Activated CD4-positive, alpha-beta T cell treated with anti-CD3 and anti-CD28 coated beads, Interleukin-2, amount 10 ng/mL, durations not matched to agents 7 days and 5 days (primary cell): ENCODE measurements at places on chromosomes 6 and 20. TPM values are rescaled to one million over a fixed set of nuclear protein-coding genes. Genes with fewer than 3 reads are reported as not detected.

- no peak for DNase-seq
Observed at GRCh38 chr20:2283706-2284423, 11.9 kb upstream of the TGM3 start.

- no peak for DNase-seq
Observed at GRCh38 chr6:88513920-88514319, 347.8 kb upstream of the CNR1 start.

DNA sequence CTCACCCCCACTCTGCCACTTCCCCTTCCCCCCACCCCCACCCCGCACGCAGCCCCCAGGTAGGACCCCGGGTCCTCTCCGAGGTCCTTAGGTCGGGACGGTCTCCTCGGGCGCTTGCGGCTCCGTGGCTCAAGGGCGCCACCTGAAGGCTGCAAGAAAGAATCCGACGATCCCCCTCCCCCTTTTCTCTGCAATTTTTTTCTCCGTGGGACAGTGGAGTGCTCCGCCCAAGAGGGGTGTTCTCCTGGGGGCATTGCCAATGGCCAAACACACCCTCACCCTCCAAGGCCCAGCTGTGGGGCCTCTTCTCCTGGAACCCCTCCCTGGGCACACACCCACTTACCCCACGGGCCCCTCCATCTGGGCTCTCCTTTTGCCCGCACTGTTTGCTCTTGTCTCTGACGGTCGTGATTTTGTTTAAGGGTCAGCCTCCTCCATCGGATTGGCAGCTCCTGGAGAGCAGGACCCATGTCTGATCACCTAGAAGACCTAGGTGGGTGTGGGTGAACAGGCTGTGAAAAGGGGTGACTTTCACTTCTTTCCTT lies 1.1 kb upstream of the TMEM74B start:
- peak; percentile 59 for DNase-seq

DNA sequence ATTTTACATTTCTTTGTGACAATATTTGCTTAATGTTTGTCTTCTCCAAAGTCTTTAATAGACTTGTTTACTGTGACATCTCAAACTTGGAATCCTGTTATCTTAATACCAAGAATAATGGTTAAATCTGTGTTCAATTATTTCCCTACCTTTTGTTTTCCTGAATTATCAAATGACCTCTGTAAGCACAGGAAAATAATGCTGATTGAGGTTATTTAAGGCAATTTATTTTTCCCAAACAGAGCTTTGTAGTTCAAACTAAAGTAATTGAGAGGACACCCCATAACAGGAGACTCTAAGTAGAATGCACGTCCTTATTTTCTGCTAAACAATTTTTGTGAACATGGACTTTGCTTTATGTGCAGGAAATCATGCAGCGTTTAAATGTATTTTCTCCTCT lies 195.0 kb downstream of the BTBD3 start:
- no peak for DNase-seq

- no peak for DNase-seq
Observed at GRCh38 chr6:150822932-150823331, 42.6 kb upstream of the MTHFD1L start.

DNA sequence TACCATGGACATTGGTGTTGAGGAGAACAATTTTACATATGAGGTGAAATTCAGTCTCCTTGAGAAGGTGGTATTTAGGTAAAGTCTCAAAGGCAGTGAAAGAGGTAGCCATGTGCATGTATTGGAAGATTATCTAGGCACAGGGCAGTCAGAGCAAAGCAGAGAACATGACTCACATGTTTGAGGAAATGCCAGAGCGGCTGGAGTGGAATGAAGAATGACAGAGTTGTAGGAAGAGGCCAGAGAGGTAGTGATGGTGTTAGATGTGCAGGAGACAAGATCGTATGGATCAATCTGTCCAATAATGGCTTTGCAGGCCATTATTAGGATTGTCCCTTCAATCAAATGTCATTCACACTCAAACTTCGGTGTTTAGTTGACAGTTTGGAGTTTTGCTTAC lies 449.4 kb upstream of the PTCHD4 start:
- DNase-seq = no peak

Gene BPIFB2
- not detected for total RNA-seq

- no peak for DNase-seq
Observed at GRCh38 chr6:97262676-97263075, 20.3 kb downstream of the MMS22L start.

Gene MCCD1
- not detected for total RNA-seq

Gene METTL24
- not detected for total RNA-seq

GRCh38 chr20:24134284-24134683 lies 145.7 kb upstream of the GGTLC1 start:
- DNase-seq = no peak

- DNase-seq = no peak
Observed at GRCh38 chr6:153092082-153093013, 38.7 kb downstream of the RGS17 start.

Gene KCNK15
- total RNA-seq = not detected

Gene TOX2
- 1.9 TPM for total RNA-seq

Gene BPIFB6
- not detected for total RNA-seq

- no peak for DNase-seq
Observed at GRCh38 chr6:91106083-91106482, 519.2 kb upstream of the MAP3K7 start.

GRCh38 chr20:20713244-20713765 lies 861 bp upstream of the RALGAPA2 start:
- DNase-seq = no peak

GRCh38 chr6:129280749-129281148 lies 397.8 kb downstream of the LAMA2 start:
- DNase-seq = peak; percentile 43

DNA sequence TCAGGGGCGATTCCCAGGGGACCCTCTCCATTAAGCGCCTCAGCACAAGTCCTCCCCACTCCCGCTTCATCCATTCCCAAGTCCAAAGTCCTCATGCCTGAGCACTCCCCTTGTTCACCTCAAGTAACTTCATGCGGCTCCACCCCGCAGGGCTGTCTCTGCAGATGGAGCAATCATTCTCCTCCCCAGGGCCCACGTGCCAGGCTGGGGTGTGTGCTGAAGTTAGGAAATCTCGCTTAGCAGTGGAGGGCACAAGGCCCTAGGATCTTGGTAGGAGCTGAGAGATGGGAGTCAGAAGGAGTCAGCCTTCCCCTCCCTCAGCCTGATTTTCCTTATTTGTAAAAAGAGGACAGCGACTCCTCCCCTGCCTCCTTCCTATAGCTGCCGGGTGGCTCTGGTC lies 3.5 kb downstream of the TGM3 start:
- DNase-seq = no peak

GRCh38 chr6:27575594-27576361 lies 102.9 kb upstream of the ZNF184 start:
- no peak for DNase-seq

- DNase-seq = no peak
Observed at GRCh38 chr6:168938546-168938945, 315.1 kb downstream of the THBS2 start.

Gene PRR18
- total RNA-seq = not detected

DNA sequence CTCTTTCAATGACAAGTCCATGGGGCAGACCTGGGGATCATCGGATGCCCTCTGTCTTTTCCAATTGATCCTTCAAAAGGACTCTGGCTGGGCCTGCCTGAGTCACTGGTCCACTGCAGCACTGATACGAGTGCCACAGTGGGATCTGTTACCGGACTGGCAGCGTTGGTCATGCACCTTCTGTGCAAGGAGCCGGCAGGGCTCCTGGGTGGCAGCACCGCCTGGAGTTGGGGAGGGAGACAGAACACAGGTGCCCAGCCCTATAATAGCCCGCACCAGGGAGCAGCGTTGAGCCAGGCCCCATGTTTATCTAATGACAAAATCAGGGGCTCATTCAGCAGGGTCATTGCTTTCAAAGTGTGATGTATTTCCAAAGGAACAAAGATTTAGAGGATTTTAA lies 64.2 kb upstream of the NXT1 start:
- DNase-seq = no peak

DNA sequence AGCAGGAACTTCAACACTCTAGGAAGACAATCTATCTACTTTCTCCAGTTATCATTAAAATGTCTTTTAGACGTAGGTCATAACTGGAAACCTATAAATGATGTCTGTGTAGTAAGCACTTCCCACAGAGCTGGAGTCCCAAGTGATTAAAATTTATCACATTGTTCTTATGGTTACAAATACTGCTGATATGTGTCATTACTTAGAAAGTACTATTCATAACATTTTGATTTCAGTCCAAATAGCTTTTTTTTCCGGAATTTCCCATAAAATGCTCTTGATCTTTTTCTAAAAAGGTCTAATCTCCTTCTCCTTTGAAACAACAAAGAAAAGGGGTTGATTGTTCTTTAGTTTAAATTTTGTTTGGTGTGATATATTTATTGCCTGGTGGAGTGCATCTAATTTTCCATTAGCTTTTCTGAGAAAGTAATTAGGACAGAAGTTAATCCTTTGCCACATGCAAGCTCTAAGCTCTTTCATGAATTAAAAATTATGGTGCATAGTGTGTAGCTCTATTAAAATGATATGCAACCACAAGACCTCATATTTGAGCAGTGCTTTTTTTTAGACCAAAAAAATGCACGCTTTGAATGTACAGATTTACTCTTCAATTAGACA lies 132.7 kb upstream of the TCF21 start:
- DNase-seq = no peak

GRCh38 chr6:166708460-166708859 lies 81.4 kb upstream of the RPS6KA2 start:
- DNase-seq = no peak

- DNase-seq = no peak
Observed at GRCh38 chr6:157229713-157230112, 93.6 kb downstream of the TMEM242 start.

GRCh38 chr6:35299674-35300073 lies 2.1 kb downstream of the DEF6 start:
- DNase-seq = peak; percentile 39

- no peak for DNase-seq
Observed at GRCh38 chr20:32350421-32350820, 7.7 kb upstream of the ASXL1 start.

- DNase-seq = no peak
Observed at GRCh38 chr20:16441546-16442164, 131.6 kb downstream of the KIF16B start.

Gene PROCR
- total RNA-seq = 0.50 TPM

- DNase-seq = peak; percentile 33
Observed at GRCh38 chr20:17570347-17571152, 675 bp downstream of the DSTN start.

Gene KCNG1
- total RNA-seq = not detected

Gene CAP2
- not detected for total RNA-seq

Gene LPA
- not detected for total RNA-seq

GRCh38 chr6:999552-999951 lies 306.6 kb upstream of the EXOC2 start:
- DNase-seq = no peak

DNA sequence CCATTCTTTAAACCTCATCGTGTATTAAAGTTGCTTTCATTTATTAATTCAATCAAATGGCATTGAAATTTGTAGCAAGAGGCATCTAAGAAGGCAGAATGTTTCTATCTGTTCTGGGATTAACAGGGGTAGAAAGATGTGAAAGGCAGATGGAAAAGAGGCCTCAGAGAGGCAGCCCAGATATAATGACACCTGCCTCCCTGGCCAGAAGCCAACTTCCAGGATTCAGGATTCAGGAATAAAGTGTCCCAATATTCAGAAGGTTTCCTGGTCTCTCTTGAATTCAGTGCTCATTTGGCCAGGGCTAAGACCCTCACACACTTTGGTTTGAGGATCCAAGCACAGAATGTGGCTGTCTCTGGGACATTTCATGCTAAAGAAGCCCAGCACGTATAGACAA lies 39.9 kb downstream of the HLA-B start:
- DNase-seq = no peak

GRCh38 chr6:94130478-94130877 lies 711.1 kb upstream of the EPHA7 start:
- DNase-seq = no peak

- no peak for DNase-seq
Observed at GRCh38 chr6:137297887-137298286, 78.7 kb upstream of the IFNGR1 start.

DNA sequence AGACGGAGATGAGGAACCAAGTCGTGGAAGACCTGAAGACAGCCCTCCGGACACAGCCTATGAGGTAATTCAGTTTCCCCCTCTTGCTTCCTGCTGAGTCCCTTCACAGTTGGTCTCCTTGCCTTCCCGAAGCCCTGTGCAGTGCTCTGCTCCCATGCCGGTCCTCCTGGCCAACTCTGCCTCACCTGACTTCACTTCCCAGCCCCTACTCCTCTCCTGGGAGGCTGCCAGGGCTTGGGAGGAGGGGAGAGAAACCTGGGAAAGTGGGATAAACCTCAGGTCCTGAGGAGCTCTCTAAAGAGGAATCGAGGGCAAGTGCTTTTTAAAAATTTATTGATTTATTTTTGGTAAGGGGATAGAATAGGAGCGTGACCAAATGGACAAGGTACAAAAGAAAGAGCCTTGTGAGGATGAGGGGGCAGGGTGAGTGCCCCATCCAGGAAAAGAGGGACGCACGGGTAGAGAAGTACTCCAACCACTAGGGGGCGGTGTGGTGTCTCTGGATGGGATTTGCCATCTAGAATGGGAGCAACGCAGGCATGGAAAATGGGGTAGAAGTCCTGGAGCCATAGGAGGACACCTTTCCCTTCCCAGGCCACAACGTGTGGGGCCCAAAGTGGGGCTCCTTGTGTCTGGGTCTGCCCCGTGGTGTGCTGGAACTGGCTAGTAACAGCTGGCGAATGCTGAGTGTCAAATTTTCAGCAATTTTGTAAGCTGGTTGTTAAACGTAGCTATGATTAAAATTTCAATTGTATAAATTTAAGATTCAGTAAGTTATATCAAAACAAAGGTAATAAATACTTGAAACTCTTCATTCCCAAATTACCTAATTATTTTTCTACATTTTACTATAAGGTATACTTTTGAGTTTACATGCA lies 69.0 kb downstream of the MOCS1 start:
- peak; percentile 69 for DNase-seq

DNA sequence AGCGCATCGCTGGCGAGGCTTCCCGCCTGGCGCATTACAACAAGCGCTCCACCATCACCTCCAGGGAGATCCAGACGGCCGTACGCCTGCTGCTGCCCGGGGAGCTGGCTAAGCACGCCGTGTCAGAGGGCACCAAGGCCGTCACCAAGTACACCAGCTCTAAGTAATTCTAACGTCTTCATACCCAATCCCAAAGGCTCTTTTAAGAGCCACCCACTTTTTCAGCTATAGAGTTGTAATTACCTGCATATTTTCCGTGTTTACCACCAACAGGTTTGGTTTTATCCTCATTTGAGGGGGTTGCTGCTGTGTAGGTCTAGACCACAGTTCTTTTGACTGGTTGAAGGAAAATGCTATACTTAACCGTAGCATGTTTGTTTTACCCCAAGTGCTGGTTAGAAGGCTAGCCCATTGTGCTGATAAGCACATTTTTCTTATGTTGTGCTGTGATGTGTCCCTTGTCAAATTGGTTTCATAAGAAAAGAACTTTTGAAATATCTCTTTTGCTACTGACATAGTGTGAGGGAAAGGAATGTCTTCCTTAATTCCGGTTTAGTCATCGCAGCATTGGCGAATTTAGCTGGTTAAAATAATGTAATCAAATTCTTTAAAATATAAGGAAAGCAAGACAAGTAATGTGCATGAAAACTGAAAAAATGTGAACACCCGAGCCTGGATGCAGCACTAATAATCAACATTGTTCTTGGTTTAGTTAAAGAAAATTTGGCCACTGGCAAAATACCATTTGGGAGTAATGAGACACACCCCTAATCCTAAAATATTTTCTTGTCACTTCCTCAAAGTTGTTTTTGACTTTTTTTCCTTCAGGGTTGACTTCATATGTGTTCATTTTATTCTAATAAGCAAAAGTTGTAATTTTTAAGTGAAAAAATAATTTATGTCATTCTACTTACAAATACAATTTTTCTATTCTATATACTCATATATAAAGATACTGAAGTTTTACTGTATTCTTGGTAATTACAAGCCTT lies 112.8 kb downstream of the HFE start:
- DNase-seq = peak; percentile 5

GRCh38 chr20:59577037-59577808 lies 27.1 kb upstream of the PHACTR3 start:
- no peak for DNase-seq
